ENCODE measurements at places on chromosomes 7 and 10.

DNA sequence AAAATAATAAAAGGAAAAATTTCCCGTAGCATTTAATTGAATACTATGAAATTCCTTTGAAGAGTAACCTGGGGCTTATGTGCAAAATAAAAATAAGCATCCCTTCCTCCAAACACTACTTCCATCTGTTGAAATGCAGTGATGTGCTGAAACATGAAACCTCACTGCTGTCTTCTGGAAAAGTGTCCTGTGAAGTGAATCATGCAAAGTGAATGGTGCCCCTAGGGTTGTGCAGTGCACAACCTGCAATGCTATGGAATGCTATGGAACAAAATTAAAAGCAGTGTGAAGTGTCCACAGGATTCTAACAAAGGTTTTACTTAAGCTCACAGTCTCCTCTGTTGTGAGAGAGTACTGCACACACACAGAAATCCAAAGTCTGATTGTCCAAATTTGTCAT lies 480.9 kb downstream of the ETV1 start:
- DNase-seq: no peak

DNA sequence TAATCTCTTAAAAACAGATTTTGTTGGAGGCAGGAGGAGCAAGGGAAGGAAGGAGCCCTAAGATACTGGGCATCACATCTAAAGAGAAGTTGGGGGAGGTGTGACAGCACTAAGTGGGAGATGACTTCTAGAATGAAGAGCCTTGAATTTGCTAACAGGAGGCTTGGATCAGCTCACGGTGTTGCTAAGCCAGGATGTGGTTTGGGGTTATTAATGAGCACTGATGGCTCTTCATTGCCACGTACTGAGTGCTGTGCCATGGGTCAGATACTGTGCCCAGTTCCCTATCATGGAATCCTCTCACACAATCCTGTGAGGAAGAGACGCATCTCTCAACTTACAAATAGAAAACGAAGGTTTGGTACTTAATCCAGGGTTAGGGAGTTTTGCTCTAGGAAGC lies 78.5 kb downstream of the C7orf25 start:
- no peak for DNase-seq

DNA sequence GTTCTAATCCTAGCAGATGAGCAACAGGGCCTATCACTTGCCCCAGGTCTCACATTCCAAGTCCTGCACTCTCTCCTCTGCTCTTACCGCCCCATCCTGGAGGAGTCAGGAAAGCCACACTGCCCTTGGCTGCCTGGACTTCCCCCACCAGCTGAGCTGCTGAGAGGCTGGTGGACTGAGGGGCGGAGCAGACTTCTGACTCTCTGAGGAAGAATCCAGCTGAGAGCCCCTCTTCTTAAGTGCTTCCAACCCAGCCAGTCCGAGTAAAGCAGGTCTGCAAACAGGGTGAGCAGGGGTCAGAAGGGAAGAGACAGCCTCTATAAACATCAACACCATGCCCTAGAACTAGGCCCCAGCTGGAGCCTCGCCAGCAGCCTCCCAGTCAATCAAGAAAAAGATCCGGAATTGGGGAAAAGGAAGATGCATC lies 92.4 kb upstream of the TMEM72 start:
- DNase-seq: no peak

DNA sequence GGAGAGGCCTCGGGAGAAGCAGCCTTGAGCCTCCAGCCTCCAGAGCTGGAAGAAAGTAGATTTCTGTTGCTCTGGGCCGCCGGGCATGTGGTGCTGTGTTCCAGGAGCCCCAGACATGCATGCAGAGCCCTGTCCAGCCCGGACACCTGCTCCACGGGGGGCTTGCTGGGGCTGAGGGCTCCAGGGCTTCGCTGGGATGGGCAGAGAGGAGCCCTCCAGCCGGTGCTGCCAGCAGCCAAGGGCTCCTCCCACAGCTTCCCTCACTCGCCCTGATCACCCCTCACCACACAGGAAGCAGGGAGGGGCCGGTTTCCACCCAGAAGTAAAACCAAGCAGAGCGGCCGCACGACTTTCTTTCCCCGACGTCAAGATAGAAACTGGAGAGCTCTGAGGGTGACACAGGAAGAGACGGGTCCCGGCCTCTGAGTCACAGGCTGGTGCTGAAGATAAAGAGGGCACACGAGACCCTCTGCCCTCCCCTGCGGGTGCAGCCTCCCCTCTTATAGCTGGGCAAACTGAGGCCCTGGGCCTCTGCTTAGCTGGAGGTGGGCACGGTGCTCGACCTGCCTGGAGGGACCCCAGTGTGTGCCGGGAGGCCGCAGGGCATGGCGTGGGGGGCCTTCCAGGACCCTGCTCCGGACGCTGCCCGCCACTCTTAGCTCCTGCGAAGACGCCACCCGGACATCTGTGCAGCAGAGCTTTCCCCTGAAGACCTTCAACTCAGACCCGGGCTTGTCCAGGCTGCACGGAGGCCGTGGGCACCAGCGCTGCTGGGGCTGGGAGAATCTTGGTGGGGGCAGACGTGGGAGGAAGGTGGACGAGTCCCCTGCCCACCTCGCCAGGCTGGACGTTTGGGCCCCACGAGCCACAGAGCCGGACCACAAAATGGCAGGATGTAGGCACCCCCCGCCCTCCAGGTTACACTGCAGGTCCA lies 31.1 kb downstream of the ADAP1 start:
- DNase-seq: peak; percentile 63

DNA sequence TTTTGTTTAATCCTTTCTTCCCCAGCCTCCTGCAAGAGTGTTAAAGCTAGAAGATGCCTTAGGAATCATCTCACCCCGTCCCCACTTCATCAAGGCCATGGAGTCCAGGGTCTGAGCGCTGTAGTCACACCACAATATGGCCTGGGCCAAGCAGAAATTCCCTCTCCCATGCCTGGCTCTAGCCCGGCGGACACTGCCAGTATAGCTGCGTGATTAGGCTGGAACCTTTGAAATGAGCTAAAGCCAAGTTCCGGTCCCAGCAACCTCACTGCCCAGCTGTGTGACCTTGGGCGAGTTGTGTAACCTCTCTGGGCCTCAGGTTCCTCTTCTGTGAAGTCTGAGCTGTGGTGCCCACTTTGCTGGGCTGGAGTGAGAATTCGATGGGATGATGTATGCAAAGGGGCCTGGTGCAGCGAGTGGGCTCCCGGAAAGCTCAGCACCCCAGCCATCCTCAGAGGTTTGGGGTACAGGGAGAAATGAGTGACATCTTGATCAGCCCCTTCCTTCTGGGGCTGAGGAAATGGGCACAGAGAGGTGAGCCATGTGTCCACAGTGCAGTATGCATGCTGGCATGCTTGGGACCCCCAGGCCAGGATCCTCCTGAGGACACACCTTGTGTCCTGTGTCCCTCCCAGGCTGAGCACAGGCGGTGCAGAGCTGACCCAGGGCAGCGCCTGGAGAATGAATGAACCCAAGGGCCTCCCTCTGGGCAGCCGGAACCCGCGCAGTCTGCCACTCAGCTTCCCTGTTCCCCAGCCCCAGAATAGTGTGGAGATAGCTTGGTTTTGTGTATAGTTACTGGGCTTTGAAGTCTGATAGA lies 118.6 kb downstream of the ZMIZ1 start:
- DNase-seq: no peak

DNA sequence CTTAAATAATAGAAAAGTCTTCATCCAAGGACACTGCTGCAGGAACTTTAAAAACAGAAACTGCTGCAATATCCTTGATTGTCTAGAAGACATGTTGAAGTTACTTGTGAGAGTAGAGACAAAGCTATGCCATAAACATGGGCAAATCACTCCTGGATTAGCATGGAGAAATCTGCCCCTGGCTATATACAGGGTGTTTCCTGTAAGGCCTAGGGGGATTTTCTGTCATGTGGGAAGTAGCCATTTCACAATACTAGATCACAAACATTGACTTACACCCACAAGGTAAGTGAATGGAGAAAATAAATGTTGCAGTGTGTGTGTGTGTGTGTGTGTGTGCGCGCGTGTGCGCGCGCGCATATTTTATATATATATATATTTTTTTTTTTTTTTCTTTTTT lies 35.2 kb upstream of the PDK4 start:
- no peak for DNase-seq

- DNase-seq: no peak
These were observed 1.1 kb downstream of the ZNF777 start for GRCh38 chr7:149459540-149460452.

DNA sequence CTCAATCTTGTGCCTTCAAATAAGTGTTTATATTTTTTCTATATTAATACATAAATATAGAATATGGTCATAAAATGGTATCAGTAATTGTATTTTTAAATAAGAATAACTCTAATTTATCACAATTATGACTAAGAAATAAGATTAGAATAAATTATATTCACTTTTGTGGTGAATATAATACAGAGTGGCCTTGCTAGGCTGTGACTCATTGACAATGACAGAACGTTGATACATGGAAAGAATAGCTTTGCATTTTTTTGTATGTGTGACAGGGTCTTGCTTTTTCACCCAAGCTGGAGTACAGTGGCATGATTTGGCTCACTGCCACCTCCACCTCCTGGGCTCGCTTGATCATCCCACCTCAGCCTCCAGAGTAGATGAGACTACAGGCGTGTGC lies 47.8 kb upstream of the PCLO start:
- DNase-seq: no peak

Measured in esophagus squamous epithelium (tissue), 5 donors.